Right lung (tissue), 10 donors: ENCODE measurements at places on chromosomes 12 and 14. TPM values are rescaled to one million over a fixed set of nuclear protein-coding genes. Genes with fewer than 3 reads are reported as not detected.

- DNase-seq: no peak
Measured at GRCh38 chr14:90995785-90996184, 64.7 kb downstream of the RPS6KA5 start.

GLIPR1L2 gene
- polyA plus RNA-seq: 1.7 TPM

DNA sequence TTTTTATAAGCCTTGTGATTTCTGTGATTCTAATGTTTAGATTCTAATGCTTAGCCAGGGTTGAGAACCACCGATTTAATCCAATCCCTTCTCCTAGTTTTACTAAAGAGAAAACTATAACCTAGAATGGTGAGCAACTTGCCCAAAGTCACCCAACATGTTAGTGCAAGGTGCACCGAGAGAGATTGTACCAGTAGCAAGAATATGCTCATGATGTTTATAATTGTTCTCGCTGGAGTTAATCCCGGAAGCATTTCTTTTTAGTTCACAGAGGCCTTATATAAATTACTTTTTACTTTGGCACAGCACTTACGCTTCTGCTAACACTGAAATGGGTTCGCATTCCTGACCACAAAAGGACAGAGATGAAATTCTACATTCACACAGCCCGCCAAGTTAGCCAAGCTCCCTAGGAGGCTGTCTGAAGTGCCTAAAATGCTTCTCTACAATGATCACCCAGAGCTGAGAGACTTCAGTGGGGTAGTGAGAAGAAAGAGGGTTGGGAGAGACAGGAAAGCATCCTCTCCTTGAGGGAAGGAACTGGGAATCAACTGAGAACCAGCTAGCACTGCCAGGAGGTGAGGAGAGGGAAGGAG, 579 bp upstream of the BLOC1S1 start:
- DNase-seq: no peak

DNA sequence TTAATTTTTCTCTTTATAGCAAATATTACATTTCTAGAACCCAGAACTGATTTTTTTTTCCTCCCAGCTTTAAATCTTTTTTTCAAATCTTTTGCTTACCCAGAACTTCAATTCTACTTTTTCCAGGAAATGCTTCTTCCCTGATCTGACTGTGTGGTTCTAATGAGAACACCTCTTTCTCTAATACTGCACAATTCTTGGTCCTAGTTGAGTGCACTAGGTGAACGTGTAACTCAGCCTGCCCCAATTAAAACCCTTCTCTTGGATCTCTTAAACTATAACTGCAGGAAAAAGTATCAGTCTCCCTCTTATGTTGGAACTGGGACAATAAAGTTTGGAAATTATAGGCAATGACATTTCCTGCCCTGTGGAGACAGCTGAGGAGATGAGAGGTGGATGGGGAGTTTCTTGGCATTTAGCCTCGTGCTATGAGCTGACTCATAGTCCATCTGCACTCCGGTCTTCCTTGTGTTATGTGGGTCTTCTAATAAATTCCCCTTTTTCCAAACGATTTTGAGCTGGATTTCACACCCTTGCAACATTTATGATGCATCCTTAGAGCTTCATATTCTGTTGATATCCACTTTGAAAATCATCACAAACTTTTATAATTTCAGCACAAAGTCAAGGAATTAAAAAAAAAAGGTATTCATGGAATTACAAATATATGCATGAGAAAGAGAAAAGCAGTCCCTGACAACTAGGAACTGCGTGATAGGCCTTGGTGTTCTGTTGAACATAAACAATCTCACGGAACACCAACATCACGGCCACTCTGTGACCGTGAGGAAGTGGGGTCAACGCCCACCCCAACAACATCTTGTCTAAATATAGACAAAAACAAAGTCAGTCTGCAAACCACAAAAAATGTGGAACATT, 52.4 kb downstream of the BRMS1L start:
- DNase-seq: peak; percentile 17
